ENCODE measurements at places on chromosomes 12 and 14.
A peak's percentile ranks its signal among the peaks of the same experiment; 100 is the strongest.

DNA sequence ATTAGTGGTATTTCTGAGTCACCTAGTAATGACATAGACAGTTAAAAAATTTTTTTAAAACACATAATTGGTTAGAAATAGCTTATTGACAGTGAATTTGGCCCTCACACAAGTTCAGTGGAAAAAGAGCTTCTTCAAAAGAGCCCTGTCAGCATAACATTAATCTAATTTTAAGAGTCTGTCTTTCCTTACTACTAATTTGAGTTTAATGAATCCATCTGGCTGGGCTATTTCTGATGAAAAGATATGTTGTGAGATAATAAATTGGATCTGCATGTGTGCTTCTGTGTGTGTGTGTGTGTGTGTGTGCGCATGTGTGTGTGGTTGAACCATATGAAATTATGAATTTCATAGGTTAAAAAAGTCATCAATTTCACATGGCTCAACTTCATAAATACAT, 1045.2 kb downstream of the FLRT2 start:
- no peak for DNase-seq

- peak; percentile 13 for DNase-seq
Measured at GRCh38 chr12:12561371-12562015, 1.2 kb downstream of the DUSP16 start.

- DNase-seq, result no peak
Measured at GRCh38 chr12:22738945-22739344, 114.0 kb downstream of the ETNK1 start.

- DNase-seq, result no peak
Measured at GRCh38 chr14:90874599-90874998, 58.4 kb upstream of the TTC7B start.

- DNase-seq, result no peak
Measured at GRCh38 chr12:32501835-32502333, 102.5 kb downstream of the FGD4 start.

DNA sequence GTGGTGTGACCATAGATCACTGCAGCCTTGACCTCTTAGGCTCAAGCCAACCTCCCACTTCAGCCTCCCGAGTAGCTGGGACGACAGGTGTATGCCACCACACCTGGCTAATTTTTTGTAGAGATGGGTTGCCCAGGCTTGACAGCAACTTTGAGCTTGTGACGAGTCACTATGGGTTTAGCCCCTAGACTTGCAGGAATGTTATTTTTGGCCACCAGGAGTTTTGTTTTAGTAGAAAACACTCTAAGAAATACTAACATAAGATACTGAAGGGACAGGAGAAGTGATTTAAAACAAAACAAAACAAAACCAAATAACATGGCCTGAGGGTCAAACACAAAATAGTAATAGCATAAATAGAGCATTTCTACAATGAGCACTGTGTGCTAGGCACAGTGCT, 26.4 kb downstream of the SETD3 start:
- no peak for DNase-seq

- no peak for DNase-seq
Measured at GRCh38 chr12:50620109-50620977, 115.6 kb downstream of the DIP2B start.

- no peak for DNase-seq
Measured at GRCh38 chr14:46596236-46596635, 55.3 kb downstream of the RPL10L start.

GRCh38 chr12:132492522-132492921, 2.6 kb downstream of the FBRSL1 start:
- no peak for DNase-seq

DNA sequence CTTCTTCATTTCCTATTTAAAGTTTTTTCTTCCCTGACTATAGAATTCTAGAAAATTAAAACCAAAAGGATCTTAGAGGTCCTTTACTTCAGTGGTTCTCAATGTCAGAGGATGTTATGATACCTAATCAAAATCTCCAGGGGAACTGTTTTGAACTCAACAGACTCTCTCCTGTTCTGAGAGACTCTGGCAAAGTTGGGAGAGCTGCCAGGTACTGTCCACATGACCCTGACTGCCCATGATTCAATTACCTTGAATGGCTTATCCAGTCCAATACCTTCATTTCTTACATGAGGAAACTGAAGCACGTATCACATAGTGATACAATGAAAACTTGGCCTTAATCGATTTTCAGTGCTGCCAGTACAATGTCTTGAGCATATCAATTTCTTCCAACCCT, 16.6 kb downstream of the ALKBH1 start:
- DNase-seq, result no peak

DNA sequence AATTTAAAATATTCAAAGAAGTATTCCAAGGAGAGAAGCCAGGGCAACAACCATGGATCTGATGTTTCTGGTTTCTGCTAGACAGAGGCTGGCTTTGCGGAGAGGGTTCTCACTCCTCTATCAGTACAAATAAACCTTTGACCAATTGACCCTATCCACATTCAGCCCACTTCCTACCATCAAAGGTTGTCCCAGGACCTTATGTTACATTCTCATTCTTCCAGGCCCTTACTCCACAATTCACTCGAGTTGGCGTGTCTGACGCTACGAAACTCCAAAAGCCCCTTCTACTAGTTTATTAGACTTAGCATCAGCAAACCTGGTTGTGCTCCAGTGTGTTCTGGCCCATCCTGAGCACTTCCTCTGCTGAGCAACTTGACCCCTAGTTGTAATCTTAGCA, 24.8 kb upstream of the RNASE12 start:
- DNase-seq, result no peak

- no peak for DNase-seq
Measured at GRCh38 chr14:68248481-68249255, 429.1 kb downstream of the RAD51B start.

DNA sequence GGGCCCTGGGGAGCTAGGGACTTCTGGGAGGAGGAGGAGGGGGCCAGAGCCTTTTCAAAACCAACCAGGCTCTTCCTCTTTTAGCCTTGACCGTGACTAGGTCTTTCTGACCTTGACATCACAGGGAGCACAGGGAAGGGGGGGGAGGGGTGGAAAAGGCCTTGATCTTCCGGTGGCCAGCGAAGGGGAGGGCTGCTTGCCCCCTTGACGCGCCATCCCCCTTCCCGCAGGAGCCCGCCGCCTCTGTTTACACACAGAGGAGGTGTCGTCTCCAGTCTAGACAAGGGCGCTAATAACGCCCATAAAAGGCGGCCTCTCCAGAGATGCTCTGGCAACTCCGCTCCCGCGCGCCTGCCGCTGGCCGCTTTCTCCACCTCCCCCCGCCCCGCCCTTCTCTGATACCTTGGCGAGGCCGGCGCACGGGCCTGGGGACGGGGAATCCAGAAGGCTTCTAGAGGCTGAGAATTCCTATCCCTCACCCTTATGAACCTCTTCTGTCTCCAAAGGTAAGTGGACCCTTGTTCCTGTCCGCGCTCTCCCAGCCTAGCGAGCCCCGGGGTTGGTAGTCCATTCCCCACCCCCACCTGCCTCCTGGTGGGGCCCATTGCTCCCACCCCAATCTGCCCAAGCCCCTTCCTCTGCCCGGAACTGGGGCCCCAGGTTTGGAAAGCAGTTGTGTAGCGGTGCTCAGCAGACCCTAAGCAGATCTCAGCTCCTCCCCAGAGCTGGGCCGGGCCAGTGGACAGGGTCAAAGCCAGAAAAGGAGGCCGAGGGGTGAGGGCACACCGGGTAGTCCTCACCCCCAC, 4.9 kb upstream of the HOXC12 start:
- DNase-seq, result no peak

Measured in stimulated activated CD8-positive, alpha-beta memory T cell treated with anti-CD3 and anti-CD28 coated beads, Interleukin-7, amount 100 ng/mL, for 4 hours (primary cell).